ENCODE measurements at places on chromosomes 6 and 20.

DNA sequence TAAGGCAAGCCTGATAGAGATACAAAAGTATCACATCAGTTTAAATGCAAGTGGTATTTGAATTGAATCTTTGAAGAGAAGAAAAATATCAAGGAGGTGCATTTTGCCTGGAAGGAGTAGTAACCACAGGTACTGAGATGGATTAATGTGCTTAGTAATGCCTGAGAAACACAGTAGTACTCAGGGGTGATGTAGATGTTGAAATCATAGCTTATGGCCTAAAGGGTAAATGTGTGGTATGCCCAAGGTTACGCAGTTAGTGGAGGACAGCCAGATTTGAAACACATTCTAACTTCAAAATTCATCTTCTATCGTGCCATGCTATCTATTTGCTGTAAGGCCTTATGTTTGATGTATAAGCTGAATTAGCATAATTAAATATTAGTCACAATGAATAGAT lies 55.9 kb downstream of the STXBP5 start:
- H3K27ac ChIP-seq: no peak overlapping the region
- no peaks in the 10 kb centered on the region for H3K4me1 ChIP-seq
- no peaks in the 10 kb centered on the region for H3K27me3 ChIP-seq
- no peak overlapping the region for H3K4me3 ChIP-seq
- H3K36me3 ChIP-seq: peaks cover 2% of the 10 kb centered on the region

GRCh38 chr6:144214622-144215401 lies 64.5 kb downstream of the STX11 start:
- H3K4me1 ChIP-seq: peaks cover 6% of the 10 kb centered on the region
- no peak for DNase-seq
- H3K36me3 ChIP-seq: no peaks in the 10 kb centered on the region
- H3K27ac ChIP-seq: no peak overlapping the region
- no peak overlapping the region for H3K4me3 ChIP-seq
- H3K27me3 ChIP-seq: no peaks in the 10 kb centered on the region

DNA sequence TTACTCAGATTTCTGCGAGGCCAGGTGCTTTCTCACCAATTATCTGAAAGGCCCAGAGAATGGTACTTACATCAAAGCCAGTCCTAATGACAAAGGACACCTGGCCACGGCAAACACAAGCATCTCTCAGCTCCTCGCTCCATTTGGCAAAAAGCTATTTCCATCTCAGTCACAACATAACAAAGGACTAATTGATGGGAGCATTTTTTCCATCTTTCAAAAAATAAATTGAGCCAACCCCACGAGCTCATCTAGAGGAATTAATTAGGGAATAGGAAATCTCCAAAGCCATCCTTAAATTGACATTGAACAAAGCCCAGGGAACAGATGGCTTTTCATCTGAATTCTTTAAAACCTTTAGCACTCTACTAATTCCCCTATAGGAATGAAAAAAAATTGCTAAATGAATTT lies 236.7 kb downstream of the HAO1 start:
- H3K27me3 ChIP-seq: no peaks in the 10 kb centered on the region
- H3K4me1 ChIP-seq: no peaks in the 10 kb centered on the region
- no peak overlapping the region for H3K27ac ChIP-seq
- no peaks in the 10 kb centered on the region for H3K36me3 ChIP-seq
- DNase-seq: no peak

DNA sequence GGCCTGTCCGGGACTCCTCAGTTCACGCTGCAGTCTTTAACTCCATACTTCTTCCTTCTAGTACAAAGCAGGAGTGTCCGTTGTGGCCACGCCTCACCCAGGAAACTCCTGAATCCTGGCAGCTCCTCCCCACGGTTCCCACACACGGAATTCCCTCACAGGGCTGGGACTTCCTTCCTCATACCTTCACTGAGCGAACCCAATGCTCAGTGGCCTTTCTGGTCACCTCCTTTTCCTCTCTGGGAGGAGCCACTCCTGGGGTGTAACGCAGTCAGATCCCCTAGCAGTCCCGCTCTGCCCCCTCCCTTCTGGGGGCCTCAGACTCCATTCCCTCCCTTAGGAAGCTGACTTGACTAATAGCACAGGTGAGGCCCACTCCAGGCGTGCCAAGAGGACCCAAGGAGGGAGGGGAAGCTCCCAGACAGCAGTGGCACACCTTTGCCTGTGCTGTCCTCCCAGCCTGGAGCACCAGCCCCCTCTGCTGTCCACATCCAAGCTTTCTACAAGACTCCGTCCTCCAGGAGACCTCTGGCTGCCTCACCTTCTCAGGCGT lies at the start of gene SLC52A3:
Gene SLC52A3 (minus strand): TSS at position 75 of the 553 bp plus-strand sequence. CDS start 2,726 bp downstream, outside the sequence.
- no peak within 1 kb of the TSS for H3K27ac ChIP-seq
- no peaks in the 10 kb centered on the region for H3K4me1 ChIP-seq

DNA sequence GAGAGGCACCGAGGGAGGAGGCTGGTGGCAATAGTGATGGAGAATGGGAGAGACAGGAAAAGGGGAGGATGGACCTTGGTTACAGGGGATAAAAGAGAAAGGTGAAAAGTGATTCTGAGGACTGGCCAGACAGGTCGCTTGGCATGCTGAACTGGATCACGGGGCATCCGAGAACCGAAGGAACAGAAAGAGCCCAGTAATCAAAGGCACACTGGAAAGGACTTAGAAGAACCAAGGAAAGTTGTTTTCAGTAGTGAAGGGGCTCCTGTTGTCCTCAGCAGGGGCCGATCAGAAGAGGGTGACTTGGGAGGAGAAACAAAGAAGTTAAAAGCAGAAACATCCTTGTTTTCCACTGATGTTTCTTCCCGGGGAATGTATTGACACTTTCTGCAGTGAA lies 18.9 kb downstream of the SYTL3 start:
- H3K36me3 ChIP-seq: no peaks in the 10 kb centered on the region
- H3K4me1 ChIP-seq: peaks cover 9% of the 10 kb centered on the region
- DNase-seq: no peak
- H3K27me3 ChIP-seq: no peaks in the 10 kb centered on the region
- no peak overlapping the region for H3K4me3 ChIP-seq

GRCh38 chr6:74976701-74977100 lies 229.2 kb downstream of the COL12A1 start:
- H3K27me3 ChIP-seq: no peaks in the 10 kb centered on the region
- no peak overlapping the region for H3K4me3 ChIP-seq
- no peaks in the 10 kb centered on the region for H3K4me1 ChIP-seq
- DNase-seq: no peak

DNA sequence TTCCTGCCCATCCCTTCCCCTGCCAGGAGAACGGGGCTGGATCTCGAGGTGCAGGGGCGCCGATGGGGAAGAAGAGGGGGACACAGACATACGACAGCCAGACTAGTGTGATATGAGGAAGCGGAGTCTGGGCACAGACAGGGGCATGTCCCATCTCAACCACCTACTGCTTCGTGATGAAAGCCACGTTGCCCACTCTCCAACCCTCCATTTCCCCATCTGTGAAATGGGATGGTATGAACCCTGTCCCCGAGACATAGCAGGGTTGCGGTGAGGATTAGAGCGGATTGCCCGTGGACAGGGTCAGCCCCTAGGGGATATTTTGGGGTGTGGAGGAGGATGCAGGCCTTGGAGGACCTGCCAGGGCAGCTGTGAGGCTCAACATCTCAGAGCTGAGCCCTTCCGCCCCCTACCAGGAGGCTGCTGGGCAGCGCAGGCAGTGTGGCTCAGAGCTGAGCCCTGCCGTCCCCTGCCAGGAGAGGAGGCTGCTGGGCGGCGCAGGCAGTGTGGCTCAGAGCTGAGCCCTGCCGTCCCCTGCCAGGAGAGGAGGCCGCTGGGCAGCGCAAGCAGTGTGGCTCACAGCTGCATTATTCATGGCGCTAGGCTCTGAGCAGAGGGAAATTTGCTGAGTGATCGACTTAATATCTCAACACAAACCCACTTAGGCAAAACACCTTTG lies 71.7 kb downstream of the GRM4 start:
- no peak for DNase-seq
- peaks cover 2% of the 10 kb centered on the region for H3K4me1 ChIP-seq

- H3K27me3 ChIP-seq: no peaks in the 10 kb centered on the region
- peak; percentile 89 for DNase-seq
- H3K4me3 ChIP-seq: no peak overlapping the region
- H3K36me3 ChIP-seq: no peaks in the 10 kb centered on the region
These were observed 1.7 kb downstream of the ADGRF4 start for GRCh38 chr6:47700053-47700452.

GRCh38 chr6:28981431-28981832 lies 23.7 kb downstream of the ZNF311 start:
- H3K36me3 ChIP-seq: no peaks in the 10 kb centered on the region
- H3K27me3 ChIP-seq: no peaks in the 10 kb centered on the region
- peak; percentile 70 for DNase-seq
- H3K27ac ChIP-seq: peak overlapping the region; percentile 98
- H3K4me3 ChIP-seq: no peak overlapping the region

- H3K27ac ChIP-seq: no peak overlapping the region
- no peak overlapping the region for H3K4me3 ChIP-seq
- no peaks in the 10 kb centered on the region for H3K36me3 ChIP-seq
- no peaks in the 10 kb centered on the region for H3K4me1 ChIP-seq
- H3K27me3 ChIP-seq: no peaks in the 10 kb centered on the region
- peak; percentile 34 for DNase-seq
These were observed 81.4 kb downstream of the SOBP start for GRCh38 chr6:107571354-107571753.

DNA sequence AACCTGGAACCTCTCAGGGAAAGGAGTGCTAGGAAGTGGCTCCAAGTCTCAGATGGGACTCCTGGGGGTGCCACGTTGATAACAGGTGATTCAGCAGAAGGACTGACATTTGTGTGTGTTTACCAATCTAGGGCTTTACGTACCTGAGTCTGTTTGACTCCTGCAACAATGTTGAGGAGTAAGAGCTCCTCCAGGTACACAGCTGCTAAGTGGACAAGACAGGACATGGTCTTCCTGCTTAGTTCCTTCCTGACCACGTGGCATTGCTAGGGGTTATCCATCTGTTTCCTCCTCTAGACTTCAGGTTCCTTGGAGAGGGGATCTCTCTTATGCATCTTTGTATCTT lies 164.5 kb upstream of the SLC24A3 start:
- no peak overlapping the region for H3K27ac ChIP-seq
- H3K4me1 ChIP-seq: no peaks in the 10 kb centered on the region
- no peaks in the 10 kb centered on the region for H3K36me3 ChIP-seq
- no peak overlapping the region for H3K4me3 ChIP-seq
- peak; percentile 4 for DNase-seq
- no peaks in the 10 kb centered on the region for H3K27me3 ChIP-seq
